Eye (tissue), 1 donor: ENCODE measurements at places on chromosomes 3 and 15.

DNA sequence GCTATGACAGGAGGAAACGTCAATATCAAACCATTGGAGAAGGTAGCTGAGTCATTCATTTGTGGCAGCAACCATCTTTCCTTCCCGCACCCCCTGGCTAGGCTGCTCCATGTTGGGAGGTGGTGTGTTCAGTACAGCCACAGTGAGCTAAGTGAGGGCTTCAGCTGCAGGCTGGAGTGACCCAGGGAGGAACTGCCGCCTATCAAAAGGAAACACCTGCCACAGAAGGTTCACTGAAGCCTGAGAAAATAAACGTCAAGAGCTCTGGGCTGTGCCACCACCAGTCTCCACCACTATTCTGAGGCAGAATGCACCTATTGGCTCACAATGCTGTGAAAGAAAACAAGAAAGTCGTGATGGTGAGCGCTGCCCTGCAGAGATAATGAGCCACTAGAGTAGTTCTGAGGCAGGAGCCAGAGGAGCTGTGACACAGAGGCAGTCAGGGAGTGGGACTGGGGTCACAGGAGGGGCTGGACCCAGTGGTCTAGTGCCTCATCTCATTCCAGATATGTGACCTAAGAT is 34.8 kb upstream of the CD47 start:
- DNase-seq, result peak; percentile 44

GRCh38 chr3:118587037-118587741 is 447.5 kb downstream of the IGSF11 start:
- no peak for DNase-seq

DNA sequence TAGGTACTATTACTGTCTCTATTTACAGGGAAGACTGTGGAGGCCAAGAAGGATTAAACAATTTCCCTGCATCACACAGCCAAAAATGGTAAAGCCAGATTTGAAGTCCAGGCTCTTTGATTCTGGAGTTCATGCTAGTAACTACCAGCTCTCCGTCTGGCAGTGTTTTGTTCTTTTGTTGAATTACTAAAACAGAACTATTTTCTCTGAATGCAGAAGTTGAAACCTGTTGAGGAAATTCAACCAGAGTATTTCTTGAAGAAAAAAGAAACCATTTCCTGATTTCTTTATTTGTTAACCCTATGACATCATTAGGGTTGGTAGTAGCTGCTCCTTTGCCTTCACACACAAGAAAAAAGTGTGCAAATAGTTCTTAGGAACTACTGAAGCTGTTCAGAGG is 34.3 kb downstream of the CRTC3 start:
- DNase-seq, result no peak

GRCh38 chr3:139547666-139548065 is 8.1 kb upstream of the RBP1 start:
- no peak for DNase-seq

GRCh38 chr3:113948015-113948917 is 453 bp downstream of the ZDHHC23 start:
- peak; percentile 66 for DNase-seq
